Stimulated activated naive CD8-positive, alpha-beta T cell treated with anti-CD3 and anti-CD28 coated beads, Interleukin-15, amount 100 ng/mL, for 72 hours (primary cell): ENCODE measurements at places on chromosomes 1 and 21.

DNA sequence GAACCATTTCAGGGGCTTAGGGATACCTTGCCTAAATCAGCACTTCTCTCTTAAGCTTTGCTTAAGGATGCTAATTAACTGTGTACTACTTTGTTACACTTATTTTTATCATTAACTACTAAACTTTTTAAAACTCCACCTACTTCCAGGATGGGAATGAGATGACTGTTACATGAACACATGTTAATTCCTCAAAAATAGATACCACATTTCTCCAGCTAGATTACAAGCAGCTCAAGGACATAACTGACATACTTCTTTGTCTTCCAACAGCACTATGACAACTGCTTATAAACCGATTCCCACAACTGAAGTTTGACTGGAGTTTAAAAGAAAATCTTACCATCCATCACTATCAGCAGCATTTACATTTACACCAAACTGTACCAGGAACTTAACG lies 53.7 kb downstream of the TP53BP2 start:
- DNase-seq = no peak

- no peak for DNase-seq
Measured at GRCh38 chr1:214864896-214865688, 217.4 kb upstream of the KCNK2 start.

DNA sequence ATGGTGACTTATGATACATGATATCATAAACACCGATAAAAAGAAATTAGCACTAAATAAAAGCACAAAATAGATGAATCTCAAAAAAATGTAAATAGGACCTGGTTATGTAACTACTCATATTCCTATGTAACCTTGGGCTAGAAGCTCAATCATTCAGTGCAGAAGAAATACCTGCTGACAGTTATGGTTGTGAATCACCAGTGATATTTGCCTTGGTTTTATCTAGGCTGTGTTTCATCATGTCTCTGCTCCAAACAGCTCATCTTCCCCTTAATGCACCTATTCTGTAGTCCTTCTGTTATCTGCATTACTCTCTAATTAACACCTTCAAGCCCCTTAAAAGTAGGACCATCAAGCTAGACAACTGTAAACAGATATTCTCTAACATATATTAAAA lies 16.3 kb upstream of the PIGC start:
- no peak for DNase-seq

GRCh38 chr1:96588416-96588995 lies 133.1 kb upstream of the PTBP2 start:
- DNase-seq = no peak

DNA sequence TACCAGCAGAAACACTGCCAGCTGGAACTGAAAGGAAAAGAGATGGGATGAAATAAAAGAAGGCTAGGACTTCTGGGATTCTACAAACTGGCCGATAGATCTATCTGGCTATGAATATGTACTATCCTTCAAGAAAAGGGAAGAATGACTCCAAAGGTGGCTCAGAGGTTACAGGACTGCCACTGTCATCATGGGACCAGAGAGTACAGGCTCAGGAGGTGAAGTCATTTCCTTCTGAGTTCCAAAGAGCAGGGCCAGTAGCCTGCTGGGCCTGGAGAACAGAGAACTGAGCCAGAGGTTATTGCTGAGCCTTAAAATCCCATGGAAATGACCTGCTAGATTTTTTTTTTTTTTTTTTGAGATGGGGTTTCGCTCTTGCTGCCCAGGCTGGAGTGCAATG lies 27.6 kb downstream of the ZNF496 start:
- DNase-seq = no peak

DNA sequence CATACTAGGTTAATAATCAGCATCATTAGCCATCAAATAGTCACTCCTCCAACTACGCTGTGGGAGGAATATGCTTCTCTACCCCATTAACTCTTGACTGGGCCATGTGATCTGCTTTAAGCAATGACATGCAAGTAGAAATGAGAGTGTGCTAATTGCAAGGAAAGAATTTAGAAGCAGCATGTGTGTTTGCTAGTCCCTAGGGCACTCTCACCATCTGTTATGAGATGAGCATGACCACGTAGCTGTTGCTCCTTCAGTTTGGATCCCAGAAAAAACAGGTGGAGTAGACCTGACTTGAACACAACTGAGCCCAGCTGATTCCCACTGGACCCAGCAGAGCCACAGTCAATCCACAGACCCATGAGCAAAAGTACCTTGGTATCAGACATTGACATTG lies 19.7 kb upstream of the RGS7 start:
- no peak for DNase-seq

- no peak for DNase-seq
Measured at GRCh38 chr1:23135268-23135667, 33.4 kb downstream of the LUZP1 start.

- DNase-seq = no peak
Measured at GRCh38 chr1:33175865-33176264, 6.0 kb downstream of the TRIM62 start.

GRCh38 chr1:12356004-12356890 lies 126.4 kb downstream of the VPS13D start:
- DNase-seq = no peak

DNA sequence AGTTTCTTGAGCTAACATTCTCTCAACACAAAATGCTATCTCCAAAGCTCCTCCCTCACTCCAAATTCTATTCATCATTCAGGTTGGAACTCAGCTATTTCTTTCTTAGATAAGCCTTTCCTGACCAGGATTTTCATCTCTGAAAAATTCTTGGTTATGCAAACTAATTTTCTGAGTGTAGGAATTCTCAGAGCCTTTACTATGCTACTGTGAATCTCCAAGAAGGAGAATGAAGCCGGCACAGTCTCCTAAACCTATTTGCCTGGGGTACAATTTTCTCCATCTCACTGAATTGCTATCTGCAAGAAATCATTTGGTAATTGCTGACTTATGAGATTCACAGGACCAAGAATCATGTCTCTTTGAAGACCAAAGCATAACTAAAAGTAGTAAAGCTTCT lies 325.9 kb upstream of the ESRRG start:
- no peak for DNase-seq

- no peak for DNase-seq
Measured at GRCh38 chr1:222974496-222974895, 159.7 kb downstream of the DISP1 start.

- DNase-seq = no peak
Measured at GRCh38 chr1:244778344-244778743, 57.1 kb upstream of the COX20 start.

GRCh38 chr1:16230744-16231143 lies 6.2 kb downstream of the CPLANE2 start:
- no peak for DNase-seq

- no peak for DNase-seq
Measured at GRCh38 chr1:33269621-33270020, 13.3 kb downstream of the ZNF362 start.

GRCh38 chr21:40569357-40569756 lies 277.6 kb downstream of the DSCAM start:
- no peak for DNase-seq

DNA sequence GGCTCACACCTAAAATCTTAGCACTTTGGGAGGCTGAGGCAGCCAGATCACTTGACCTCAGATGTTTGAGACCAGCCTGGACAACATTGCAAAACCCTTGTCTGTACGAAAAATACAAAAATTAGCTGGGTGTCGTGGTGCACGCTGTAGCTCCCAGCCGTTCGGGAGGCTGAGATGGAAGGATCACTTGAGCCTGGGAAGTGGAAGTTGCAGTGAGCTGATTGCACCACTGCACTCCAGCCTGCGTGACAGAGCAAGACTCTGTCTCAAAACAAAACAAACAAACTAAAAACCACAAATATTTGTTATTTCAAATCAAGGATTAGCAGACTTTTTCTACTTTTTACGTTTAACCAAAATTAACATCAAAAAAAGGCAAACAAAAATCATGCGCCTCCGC lies 31.3 kb downstream of the INKA2 start:
- DNase-seq = no peak

DNA sequence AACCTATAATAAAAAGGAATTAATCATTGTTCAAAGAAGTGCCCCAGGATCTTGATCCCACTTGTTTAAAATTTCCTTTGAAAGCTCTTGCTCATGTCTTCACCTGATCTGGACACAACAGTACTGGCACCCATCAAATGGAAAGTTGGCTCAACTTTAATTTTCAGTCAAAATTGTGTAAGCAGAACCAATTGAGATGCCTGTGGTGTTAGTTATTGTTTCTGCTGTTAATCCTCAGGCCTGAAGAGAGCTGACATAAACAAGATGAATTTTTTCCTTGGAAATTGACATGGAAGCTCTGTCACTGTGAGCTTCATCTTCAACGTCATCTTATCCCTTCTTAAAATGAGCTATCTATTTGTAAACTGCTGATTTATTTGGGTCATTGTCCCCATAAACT lies 88.3 kb upstream of the TNFSF4 start:
- DNase-seq = no peak

DNA sequence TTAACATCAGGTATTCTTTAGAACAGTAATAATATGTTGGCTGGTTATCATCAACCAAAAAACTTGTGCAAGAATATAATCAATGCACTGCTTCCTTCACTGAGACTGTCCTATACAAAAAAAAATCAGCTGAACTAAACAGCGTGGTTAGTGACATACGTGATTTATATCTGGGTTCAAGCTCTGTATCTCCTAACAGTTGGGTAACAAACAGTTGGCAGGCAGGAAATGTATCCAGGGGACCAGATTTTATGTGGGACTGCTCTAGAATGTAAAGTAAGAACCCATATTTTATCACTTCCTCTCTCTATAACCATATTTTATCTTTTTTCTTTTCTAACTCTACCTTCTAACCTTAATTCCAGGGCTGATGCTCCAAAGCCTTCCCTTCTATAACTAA lies 8.0 kb downstream of the ACBD6 start:
- DNase-seq = no peak

DNA sequence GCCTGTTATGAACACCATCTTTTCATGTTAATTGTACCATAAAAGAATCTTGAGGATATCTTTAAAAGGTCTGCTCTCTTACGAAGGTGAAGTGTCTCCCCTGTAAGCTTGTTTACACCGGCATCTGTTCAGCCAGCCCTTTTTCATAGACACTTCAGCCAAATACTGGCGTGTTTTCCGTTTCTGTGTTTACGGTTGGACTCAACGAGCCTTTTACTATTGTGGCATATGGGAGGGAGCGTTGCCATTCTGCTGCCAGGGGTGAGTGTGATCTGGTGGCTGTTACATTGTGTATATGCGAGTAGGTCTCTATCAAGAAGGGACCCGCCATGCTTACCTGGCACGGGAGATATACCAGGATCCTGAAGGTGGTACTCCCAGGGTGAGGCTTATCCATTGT lies 433.8 kb downstream of the CAMTA1 start:
- no peak for DNase-seq

DNA sequence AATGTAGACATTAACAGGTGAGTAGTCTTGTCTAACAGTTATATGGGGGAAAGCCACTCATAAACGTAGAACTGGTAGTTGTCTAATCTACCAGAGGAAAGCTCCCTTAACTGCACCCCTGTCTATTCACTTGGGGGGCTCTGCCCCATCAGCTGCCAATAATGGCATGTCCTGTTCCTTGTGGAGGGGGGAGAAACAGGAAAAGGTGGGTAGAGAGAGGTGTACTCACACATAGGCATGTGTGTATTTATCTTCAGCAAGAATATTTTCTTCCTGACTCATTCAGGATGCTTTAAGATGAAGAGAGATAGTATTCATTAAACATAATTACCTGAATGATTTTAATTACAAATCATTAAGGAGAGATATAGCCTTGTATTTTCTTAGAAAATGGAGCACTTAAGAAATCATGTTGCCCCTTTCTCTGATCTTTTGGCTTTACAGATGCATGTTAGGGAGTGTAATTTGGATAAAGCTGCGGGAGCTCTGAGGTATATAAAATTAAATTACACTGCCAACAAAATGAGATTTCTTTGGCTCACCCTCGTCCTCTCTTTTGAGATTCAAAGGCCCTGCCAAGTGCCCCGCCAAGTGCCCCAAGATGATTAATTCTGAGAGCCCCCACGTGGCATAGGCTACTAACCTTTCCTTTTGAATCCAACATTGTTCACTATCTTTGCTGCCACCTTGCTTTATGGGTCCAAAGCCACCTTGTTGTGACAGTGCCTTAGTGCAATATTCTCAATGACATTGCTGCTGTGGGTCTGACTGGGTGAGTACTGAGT lies 286.3 kb upstream of the LYPLAL1 start:
- DNase-seq = no peak

DNA sequence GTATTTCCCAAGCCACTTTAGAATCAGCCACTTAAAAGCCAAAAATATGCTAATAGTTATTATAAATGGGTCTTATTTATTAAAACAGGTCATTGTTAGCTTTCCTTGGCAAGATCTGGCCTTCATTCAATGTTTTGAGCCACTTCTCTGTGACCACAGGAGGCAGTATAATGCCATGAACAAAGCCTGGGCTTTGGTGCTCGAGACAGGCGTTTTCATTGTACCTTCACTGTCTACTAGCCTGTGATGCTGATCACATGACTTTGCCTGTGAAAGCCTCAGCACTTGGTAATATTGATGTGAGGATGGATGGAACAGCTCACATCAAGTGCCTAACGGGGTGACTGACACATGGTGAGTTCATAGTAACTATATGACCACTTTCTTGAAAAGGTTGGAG lies 217.0 kb downstream of the RWDD3 start:
- DNase-seq = no peak

GRCh38 chr1:111725192-111725591 lies 14.0 kb downstream of the INKA2 start:
- DNase-seq = no peak
